ENCODE measurements at places on chromosomes 3 and 15. TPM values are rescaled to one million over a fixed set of nuclear protein-coding genes. Genes with fewer than 3 reads are reported as not detected.

- DNase-seq, result no peak
Observed at GRCh38 chr3:133277813-133278212, 122.0 kb upstream of the BFSP2 start.

- DNase-seq, result no peak
Observed at GRCh38 chr3:2872884-2873283, 237.3 kb downstream of the IL5RA start.

GRCh38 chr3:46202535-46202934 lies 5.6 kb downstream of the CCR1 start:
- DNase-seq, result no peak

DNA sequence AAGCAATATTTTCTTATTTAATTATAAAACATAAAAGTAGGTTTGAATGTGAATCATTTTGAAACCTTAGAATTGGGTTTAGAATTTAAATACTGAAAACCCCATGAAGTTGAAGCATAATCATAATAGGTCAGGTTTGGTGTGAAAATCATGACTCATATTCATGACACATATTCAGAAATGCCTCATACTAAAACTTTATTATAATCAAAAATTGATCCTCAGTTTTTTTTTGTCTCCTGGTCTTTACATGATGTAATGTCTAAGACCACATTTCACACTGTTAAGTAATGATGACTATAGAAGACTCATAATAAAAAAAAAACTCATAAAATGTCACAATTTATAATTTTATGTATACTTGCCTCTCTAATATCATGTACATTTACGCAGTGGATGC lies 190.4 kb downstream of the FOXP1 start:
- no peak for DNase-seq

GRCh38 chr3:151816091-151816604 lies 2.2 kb downstream of the AADAC start:
- peak; percentile 52 for DNase-seq

Gene AADACL2
- not detected for total RNA-seq

DNA sequence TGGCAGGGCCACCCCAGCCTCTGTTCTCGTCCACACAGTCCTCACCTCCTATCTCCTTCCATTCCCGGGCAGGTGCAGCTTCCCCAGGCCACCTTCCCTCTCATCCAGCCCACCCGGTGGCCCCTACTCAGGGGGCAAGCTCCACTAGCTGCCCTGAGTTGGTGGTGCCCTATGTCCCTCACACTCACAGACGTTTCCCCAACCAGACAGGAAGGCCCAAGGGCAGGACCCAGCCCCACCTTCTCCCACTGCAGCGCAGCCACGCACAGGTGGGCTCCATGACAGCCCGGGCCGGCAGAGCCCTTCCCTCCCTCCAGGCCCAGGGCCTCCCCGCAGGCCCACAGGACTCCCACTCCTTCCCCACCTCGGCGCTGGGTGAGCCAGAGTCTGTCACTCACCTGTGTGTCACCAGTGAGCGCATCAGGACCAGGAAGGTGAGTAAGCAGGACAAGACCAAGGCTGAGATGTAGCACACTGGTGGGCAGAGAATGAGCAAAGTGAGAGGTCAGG lies 11.1 kb downstream of the ISLR start:
- DNase-seq, result no peak

Gene APOD
- total RNA-seq, result 0.12 TPM

Gene COPG1
- total RNA-seq, result 181 TPM

Gene ARL8B
- total RNA-seq, result 46.9 TPM

Gene C3orf22
- not detected for total RNA-seq

Gene ACVR2B
- 0.74 TPM for total RNA-seq

GRCh38 chr3:140198242-140198641 lies 263.3 kb downstream of the CLSTN2 start:
- no peak for DNase-seq

DNA sequence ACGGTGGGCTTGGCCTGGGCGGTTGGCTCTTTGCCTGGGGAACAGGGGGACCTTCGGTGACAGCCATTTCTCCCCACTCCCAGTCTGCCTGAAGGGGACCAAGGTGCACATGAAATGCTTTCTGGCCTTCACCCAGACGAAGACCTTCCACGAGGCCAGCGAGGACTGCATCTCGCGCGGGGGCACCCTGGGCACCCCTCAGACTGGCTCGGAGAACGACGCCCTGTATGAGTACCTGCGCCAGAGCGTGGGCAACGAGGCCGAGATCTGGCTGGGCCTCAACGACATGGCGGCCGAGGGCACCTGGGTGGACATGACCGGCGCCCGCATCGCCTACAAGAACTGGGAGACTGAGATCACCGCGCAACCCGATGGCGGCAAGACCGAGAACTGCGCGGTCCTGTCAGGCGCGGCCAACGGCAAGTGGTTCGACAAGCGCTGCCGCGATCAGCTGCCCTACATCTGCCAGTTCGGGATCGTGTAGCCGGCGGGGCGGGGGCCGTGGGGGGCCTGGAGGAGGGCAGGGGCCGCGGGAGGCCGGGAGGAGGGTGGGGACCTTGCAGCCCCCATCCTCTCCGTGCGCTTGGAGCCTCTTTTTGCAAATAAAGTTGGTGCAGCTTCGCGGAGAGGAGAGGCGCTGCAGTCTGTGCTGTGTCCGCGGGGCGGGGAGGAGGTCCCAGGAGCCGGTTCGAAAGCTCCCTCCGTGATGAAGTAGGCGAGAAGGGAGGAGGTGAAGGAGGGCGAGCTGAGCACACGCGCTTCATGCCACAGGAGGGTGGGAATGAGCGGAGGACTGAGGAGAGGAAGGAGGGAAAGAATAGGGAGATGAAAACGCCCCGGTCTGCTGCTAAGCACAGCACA lies 9.6 kb downstream of the CLEC3B start:
- DNase-seq, result no peak

Gene ACKR4
- not detected for total RNA-seq

- no peak for DNase-seq
Observed at GRCh38 chr15:64483749-64484148, 23.4 kb downstream of the ZNF609 start.

DNA sequence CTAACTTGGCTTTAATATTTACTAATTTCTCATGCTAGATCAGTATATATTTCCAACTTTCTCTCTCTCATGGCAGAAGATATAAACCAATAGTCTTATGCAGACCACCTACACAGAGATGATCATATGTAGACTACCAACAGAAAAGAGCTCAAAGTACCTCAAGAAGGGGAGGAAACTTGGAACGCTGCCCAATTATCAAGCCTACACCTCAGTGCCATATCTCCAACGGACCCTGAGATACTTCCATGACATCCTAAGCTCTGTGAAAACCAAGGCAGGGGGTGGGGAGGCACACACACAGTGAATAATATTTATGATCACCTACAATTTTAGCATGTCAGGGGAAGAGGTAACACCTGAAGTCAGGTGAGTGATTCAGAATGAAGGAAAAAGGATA lies 100.6 kb downstream of the STAG1 start:
- no peak for DNase-seq

- no peak for DNase-seq
Observed at GRCh38 chr3:18288243-18288642, 136.9 kb downstream of the SATB1 start.

GRCh38 chr15:82968066-82968465 lies 15.5 kb upstream of the HOMER2 start:
- peak; percentile 68 for DNase-seq

Measured in H4 (cell line).